ENCODE measurements at places on chromosomes 3 and 15.

DNA sequence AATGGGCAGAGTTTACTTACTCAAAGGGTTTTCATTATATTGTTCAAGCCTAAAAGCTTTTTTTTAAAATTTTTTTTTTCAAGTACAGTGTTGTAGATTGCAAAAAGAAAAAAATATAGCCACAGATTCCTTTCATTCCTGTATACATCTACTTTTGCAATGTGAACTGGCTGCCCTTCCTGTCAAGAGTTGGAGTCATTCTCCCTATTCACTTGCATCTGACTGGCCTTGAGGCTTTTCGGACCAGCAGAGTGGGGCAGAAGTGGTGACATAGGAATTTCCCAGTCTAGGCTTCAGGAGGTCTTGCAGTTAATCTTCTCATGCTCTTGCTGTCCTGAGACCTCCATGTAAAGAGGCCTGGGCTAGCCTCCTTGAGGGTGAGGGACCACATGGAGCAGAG lies 218.3 kb upstream of the CFAP20DC start:
- DNase-seq = no peak

DNA sequence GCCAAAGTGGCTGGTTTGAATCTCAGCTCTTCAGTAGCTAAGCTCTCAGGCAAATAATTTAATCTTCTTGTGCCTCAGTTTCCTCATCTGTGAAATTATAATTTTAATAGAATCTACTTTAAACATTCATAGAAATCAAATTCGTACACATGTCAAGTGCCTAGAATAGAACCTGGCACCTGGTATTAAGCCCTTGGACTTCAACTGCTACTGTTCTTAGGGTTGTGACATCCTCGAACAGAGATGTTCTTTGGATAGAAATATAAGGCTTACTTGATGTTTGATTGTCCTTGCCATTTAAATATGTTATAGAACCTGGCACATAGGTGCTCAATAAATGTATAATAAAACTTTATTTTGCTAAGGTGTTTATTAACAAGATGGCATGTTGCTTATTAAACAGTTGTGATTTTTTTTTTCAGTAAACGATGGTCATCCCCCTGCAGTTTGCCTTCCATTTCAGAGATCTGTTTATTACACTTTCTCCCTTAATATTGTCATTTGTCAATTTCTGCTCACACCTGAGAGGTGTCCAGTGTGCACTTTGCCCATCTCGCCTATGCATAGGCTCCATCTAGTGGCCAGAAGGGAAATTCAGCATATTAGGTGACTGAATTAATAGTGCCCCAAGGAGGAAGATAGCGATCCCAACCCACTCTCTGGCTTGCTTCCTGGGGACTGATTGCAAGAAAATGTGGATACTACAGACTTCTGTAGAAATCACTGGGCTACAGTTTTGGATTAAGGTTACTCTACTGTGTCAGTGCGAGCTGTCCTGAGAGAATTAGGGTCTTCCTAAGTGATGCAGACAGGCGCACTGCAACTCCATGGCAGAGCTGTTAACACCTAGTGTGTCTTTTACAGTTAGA lies 10.7 kb downstream of the IGF1R start:
- no peak for DNase-seq

- DNase-seq = no peak
These were observed 79.8 kb upstream of the NR2E3 start for GRCh38 chr15:71730277-71731144.

DNA sequence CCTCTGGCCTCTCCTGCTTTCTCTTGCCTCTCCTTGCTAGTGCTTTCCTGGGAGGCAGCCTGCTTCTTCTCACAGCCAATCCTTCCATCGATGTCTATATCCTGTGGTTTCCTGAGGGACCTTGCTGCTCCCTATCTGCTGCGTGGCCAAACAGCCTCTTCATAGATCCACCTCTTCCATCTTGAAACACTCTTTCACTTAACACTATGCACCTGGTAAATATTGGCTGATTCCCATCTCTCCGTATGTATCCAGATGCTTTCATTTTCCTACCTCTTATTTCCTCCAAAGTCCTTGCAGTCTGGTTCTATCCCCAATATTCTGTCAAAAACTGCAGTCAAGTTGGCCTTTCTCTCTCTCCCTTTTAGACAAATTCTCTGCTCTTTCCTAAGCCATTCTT lies 205.2 kb upstream of the CFAP20DC start:
- DNase-seq = no peak

DNA sequence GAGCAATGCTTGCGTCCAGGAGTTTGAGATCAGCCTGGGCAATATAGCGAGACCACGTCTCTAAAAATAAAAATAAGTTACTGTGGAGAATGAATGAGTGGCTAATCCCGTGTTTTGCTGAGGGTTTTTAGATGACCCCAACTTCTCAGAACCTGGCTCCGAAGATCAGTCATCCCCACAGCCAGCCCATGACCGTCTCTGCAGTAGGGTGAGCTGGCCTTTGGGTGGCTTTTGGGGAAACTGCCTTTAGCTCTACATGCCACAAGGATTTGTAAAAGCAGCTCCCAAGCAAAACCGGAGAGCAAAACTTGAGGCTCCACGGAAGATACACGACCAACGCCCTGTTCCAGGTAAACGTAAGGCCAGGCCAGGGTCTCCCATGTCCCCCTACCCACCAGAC lies 39.2 kb upstream of the TFRC start:
- no peak for DNase-seq

GRCh38 chr3:38689346-38689745 lies 39.9 kb upstream of the SCN5A start:
- DNase-seq = no peak

DNA sequence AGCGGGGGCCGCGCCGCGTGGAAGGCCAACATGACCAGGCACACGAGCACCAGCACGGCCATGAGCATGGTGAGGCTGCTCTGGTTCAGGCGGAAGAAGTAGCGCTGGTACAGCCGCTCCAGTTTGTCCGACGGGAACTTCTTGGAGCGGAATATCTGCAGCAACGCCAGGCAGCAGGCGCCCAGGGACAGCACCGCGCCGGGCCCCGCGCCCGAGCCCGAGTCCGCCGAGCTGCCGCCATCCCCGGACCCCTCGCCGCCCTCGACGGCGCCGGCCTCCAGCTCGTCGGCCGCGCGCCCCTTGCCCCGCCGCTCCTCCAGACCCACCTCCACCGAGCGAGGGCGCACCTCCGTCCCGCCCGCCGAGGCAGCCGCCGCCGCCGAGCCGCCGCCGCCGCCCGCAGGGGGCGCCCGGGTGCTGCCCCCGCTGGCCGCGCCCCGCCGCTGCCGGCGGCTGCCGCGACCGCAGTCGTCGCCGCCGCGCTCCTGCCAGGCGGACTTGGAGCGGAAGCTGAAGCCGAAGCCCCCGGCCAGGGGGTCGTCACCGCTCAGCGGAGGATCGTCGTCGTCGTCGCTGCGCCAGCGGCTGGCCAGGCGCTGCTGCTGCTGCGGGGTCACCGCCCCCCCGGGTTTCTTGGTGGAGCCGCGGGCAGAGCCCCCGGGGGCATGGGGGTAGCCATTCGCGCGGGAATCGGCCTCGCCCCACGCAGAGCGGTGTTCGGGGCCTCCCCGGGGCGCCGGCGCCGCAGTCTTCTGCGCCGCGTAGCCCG lies 957 bp downstream of the ADCY5 start:
- no peak for DNase-seq

- DNase-seq = no peak
These were observed 2.6 kb downstream of the ITIH1 start for GRCh38 chr3:52779837-52780585.

GRCh38 chr3:190026154-190026553 lies 94.5 kb downstream of the P3H2 start:
- no peak for DNase-seq

GRCh38 chr3:66472313-66473134 lies 28.3 kb downstream of the LRIG1 start:
- DNase-seq = no peak
